ENCODE measurements at places on chromosomes 4 and X.

DNA sequence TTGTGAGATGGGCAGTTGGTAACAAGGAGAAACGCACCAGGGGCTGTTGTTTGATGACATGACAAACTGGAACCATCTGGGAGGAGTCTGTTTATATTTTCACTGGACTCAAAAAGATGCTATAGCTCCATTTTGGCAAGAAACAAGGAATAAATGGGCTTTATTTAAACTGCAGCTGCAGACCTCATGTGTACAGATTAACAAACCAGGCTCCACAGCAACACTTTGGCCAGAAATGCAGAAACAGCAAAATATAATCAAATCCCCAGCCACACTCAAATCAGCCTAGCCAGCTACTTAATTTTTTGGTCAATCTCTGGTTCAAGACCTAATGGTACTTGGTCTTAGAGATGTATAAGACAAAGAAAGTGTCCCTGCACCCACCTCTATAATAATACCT, 52.7 kb downstream of the ASB9 start:
- no peak overlapping the region for H3K27ac ChIP-seq
- no peak for DNase-seq
- H3K27me3 ChIP-seq, result no peaks in the 10 kb centered on the region
- H3K4me1 ChIP-seq, result no peaks in the 10 kb centered on the region
- no peak overlapping the region for H3K4me3 ChIP-seq
- H3K36me3 ChIP-seq, result no peaks in the 10 kb centered on the region

- H3K36me3 ChIP-seq, result no peaks in the 10 kb centered on the region
- no peaks in the 10 kb centered on the region for H3K27me3 ChIP-seq
- no peak for DNase-seq
- no peaks in the 10 kb centered on the region for H3K4me1 ChIP-seq
- H3K4me3 ChIP-seq, result no peak overlapping the region
- H3K27ac ChIP-seq, result no peak overlapping the region
These were observed 96.2 kb downstream of the UGT2B28 start for GRCh38 chr4:69376450-69376849.

GRCh38 chr4:76301068-76301774, 5.3 kb upstream of the STBD1 start:
- peak; percentile 35 for DNase-seq
- H3K4me1 ChIP-seq, result peaks cover 52% of the 10 kb centered on the region
- peaks cover 4% of the 10 kb centered on the region for H3K36me3 ChIP-seq
- no peaks in the 10 kb centered on the region for H3K27me3 ChIP-seq
- no peak overlapping the region for H3K4me3 ChIP-seq

DNA sequence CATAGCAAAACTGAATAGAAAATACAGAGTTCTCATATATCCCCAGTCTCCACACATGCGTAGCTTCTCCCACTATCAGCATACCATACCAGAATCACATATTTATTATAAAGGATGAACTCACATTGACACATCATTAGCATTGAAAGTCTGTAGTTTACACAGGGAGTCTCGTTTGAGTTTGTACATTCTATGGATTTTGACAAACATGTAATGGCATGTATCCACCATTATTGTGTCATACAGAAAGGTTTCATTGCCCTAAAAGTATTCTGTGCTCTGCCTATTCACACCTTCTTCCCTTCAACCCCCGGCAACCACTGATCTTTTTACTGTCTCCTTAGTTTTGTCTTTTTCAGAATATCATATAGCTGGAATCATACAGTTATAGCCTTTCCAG, 562.4 kb downstream of the KCTD8 start:
- no peaks in the 10 kb centered on the region for H3K4me1 ChIP-seq
- no peak for DNase-seq
- H3K27me3 ChIP-seq, result no peaks in the 10 kb centered on the region
- no peaks in the 10 kb centered on the region for H3K36me3 ChIP-seq

GRCh38 chr4:87882861-87883260, 50.1 kb downstream of the MEPE start:
- no peak overlapping the region for H3K4me3 ChIP-seq
- peaks cover 42% of the 10 kb centered on the region for H3K4me1 ChIP-seq
- H3K27me3 ChIP-seq, result no peaks in the 10 kb centered on the region
- no peak overlapping the region for H3K27ac ChIP-seq
- no peaks in the 10 kb centered on the region for H3K36me3 ChIP-seq
- DNase-seq, result no peak

DNA sequence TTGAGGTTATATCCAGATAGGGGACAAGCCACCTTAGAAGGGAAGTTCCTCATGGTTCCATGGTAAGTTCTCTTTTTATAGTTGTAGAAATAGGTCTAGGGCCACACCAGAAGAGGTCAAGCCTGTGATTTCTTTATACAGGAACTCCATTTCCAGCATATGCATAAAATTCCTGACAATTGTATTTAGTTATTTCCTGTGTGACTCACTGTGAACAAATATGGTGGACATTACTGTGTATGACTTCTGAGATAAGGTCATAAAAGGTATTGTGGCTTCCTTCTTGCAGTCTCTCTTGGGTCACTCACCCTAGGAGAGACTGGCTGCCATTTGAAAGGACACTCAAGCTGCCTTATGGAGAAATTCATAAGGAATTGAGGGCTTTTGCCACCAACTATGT, 2.2 kb upstream of the C4orf36 start:
- DNase-seq, result no peak
- H3K27me3 ChIP-seq, result no peaks in the 10 kb centered on the region
- H3K27ac ChIP-seq, result no peak overlapping the region
- H3K36me3 ChIP-seq, result peaks cover 15% of the 10 kb centered on the region

DNA sequence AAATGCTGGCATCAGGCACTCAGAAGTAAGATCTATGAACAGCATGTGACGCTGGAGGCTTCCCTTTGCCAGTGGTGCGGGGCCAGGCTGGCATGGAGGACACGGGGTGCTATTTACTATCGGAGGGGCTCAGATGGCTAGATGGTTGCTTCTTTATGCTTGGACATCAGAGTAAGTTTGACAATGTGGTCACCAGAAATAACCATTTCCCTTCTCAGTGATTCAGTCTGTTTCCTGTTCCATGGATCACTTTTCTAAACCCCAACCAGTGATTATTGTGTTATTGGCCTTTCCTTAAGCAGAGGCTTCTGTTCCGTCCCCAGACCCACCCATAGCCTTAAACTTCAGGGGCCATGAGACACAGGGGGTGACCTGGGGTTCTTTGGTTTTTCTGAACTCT, 55.4 kb upstream of the DHX15 start:
- H3K27me3 ChIP-seq, result no peaks in the 10 kb centered on the region
- no peak overlapping the region for H3K4me3 ChIP-seq
- peaks cover 20% of the 10 kb centered on the region for H3K4me1 ChIP-seq
- no peak overlapping the region for H3K27ac ChIP-seq
- H3K36me3 ChIP-seq, result peaks cover 6% of the 10 kb centered on the region

- no peaks in the 10 kb centered on the region for H3K36me3 ChIP-seq
- H3K27ac ChIP-seq, result no peak overlapping the region
- H3K4me3 ChIP-seq, result no peak overlapping the region
- H3K4me1 ChIP-seq, result no peaks in the 10 kb centered on the region
These were observed 93.0 kb upstream of the ARHGAP24 start for GRCh38 chr4:85381968-85382367.

- H3K27ac ChIP-seq, result no peak overlapping the region
- no peak overlapping the region for H3K4me3 ChIP-seq
- no peaks in the 10 kb centered on the region for H3K27me3 ChIP-seq
- no peaks in the 10 kb centered on the region for H3K36me3 ChIP-seq
- DNase-seq, result no peak
- no peaks in the 10 kb centered on the region for H3K4me1 ChIP-seq
These were observed 6.9 kb upstream of the ARMCX4 start for GRCh38 chrX:101478366-101478765.

- DNase-seq, result no peak
- H3K27me3 ChIP-seq, result no peaks in the 10 kb centered on the region
- no peak overlapping the region for H3K4me3 ChIP-seq
- no peaks in the 10 kb centered on the region for H3K36me3 ChIP-seq
- H3K4me1 ChIP-seq, result no peaks in the 10 kb centered on the region
These were observed 89.0 kb upstream of the GC start for GRCh38 chr4:71872767-71873415.

DNA sequence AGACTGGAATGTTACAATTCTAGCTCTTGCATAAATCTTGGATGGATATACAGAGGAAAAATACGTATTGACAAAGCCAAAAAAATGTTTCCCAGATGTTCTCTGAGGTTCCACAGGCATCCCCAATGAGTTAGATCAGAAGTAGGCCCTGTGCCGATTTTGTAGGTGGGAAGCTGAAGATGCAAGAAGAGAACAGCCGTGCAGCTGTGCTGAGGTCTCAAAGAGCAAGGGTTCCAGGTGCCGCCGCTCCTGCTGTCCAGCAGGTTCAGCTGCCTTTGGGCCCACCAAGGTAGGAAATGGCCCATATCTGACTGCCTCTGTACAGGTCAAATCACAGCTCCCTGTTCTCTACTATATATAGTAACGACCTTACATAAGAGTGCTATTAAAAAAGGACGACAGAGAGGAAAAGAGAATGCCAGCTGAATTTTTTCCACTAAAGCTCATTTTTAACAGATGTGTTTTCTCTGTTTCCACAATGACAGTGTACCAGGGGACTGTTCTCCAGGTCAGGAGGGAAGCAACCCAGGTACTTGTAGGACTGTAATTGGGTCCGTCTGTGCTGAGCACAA, 155.6 kb downstream of the CBR4 start:
- no peaks in the 10 kb centered on the region for H3K27me3 ChIP-seq
- DNase-seq, result no peak
- H3K4me1 ChIP-seq, result peaks cover 1% of the 10 kb centered on the region
- H3K36me3 ChIP-seq, result peaks cover 5% of the 10 kb centered on the region
- no peak overlapping the region for H3K4me3 ChIP-seq
- no peak overlapping the region for H3K27ac ChIP-seq

DNA sequence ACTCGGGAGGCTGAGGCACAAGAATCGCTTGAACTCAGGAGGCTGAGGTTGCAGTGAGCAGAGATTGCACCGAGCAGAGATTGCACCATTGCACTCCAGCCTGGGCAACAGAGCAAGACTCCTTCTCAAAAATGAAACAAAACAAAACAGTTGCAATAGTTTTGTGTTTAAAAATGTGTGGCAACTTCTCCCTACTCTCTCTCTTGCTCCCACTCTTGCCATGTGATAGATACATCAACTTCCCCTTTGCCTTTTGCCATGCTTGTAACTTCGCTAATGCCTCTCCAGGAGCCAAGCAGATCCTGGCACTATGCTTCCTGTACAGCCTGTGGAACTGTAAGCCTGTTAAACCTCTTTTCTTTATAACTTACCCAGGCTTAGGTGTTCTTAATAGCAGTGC, 52.5 kb upstream of the INTU start:
- DNase-seq, result no peak
- no peak overlapping the region for H3K27ac ChIP-seq
- no peaks in the 10 kb centered on the region for H3K27me3 ChIP-seq
- no peaks in the 10 kb centered on the region for H3K36me3 ChIP-seq

DNA sequence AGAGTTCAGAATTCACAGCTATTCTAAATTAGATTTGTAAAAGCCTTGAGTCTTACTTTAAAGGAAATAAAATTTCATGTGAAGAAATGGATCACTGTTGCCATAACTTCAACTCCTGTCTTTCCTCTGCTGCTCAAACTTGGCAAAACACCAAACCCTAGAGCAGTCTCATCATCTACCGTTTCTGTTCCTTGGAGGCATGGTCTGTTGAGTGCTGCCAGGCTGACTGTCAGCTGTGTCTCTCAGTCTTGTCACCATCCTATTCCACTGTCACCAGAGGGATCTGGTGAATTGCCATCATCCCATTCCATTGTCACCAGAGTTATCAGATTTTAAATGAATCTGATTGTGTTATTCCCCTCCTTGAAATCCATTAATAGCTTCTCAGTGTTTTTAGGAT, 55.6 kb downstream of the STIM2 start:
- H3K4me3 ChIP-seq, result no peak overlapping the region
- H3K36me3 ChIP-seq, result no peaks in the 10 kb centered on the region
- no peaks in the 10 kb centered on the region for H3K4me1 ChIP-seq
- DNase-seq, result no peak
- no peak overlapping the region for H3K27ac ChIP-seq

DNA sequence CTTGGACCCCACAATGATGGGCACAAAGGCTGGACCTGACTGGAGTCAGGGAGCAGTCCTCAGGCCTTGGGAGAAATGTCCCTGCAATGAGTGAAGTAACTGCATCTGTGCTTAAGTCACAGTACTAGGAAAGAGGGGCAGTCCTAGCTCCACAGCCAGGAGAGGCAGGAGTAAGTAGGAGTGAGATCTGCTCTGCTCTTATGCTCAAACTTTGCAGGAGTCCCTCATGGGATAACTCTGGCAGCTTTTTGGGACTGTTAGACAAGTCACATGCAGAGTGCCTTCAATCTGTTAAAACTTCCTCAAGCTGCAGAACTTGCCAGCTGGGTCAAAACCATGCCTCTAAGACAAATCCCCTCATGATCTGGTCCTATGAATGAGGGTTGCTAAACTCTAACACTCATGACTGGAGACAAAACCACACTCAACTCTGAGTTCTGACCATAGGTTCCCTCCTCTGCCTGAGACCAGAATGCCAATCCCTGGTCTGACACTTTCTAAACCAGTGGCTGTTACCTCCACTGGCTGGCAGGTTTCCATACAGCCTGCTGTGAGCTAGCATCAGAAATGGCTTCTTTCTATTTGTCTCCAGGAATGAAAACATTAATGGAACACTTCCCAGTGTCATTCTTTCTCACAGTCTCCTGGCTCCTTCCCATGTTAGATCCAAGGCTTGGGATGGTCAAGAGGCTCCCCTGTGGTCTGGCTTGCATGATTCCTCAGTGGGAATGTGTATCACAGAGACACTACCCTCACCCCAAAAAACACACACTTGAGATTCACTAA, 819.3 kb downstream of the PCDH7 start:
- no peak overlapping the region for H3K4me3 ChIP-seq
- no peak for DNase-seq
- H3K4me1 ChIP-seq, result no peaks in the 10 kb centered on the region

DNA sequence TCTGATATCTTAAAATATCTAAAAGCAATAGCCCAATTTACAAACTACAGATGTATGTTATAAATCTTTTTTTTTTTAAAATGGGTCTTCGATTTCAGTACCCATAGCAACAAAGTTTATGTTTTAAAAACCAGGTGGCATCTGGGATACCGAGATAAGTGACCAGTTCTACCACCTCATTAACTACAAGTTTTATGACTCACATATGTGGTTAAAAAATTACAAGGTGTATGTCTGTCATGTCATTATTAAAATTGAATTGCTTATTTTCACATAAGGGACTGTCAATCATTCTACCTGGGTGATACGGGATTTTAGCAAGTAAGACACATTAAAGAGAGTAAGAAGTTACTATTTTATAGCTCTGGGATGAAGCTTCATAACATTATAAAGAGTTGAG, 192.0 kb upstream of the ETNPPL start:
- no peaks in the 10 kb centered on the region for H3K27me3 ChIP-seq
- H3K36me3 ChIP-seq, result no peaks in the 10 kb centered on the region
- DNase-seq, result peak; percentile 3
- peak overlapping the region; percentile 77 for H3K27ac ChIP-seq
- peaks cover 11% of the 10 kb centered on the region for H3K4me1 ChIP-seq
- no peak overlapping the region for H3K4me3 ChIP-seq

DNA sequence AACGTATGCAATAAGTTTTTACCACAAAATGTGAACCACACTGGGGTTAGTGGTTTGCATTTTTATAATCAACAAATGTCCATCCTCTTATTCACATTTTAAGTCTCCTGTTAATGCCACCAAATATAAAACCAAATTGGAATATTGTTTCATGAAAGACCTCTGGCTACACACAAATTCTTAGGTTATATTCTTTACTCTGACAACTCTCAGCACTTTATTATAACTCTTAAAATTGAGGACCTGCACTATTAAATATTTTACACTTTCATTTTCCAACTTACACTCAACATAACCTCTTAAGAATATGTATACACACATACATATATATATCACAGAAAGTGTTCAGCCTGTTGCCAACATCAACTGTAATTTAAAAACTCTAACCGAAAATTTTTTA, 2.8 kb downstream of the PDE5A start:
- no peak for DNase-seq
- H3K4me1 ChIP-seq, result peaks cover 9% of the 10 kb centered on the region
- peaks cover 37% of the 10 kb centered on the region for H3K36me3 ChIP-seq
- peak overlapping the region; percentile 98 for H3K27ac ChIP-seq
- peak overlapping the region; percentile 98 for H3K4me3 ChIP-seq

Measured in Calu3 (cell line).